NCI-H2081 treated with DMSO at 0.1 percent for 48 hours (cell line): ENCODE measurements at places on chromosomes 5 and 9.

DNA sequence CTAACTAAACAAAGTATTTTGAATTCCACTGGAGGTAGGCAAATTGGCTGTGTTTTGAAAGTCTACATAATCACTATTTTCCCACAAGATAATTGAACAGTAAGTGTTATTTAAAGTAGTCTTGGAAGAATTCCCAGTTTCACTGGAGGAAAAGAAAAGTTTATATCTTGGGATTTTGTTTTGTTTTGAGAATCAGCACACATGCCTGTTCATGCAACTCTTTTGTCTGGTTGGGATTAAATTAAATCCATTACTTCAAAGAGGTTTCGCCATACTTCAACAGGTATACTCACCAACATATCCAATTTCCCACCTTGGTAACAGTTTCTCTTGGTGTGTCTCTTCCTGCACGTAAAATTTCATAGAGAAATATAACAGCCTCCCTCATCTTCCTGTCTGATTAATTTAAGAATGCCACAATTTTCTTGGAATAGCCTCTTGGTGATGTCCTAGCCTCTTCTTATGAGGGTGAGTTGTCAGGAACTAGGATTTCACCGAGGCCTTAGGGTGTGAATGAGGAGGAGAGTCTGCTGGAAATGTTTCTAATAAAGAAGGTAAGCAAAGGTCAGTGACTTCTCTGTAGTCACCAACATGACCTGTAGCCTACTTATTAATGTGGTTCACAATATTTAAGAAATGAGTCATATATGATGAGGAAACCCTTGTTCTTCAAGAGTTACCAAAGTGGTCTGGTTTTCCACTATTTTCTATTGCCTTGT, 48.1 kb downstream of the ITGA2 start:
- DNase-seq: no peak

DNA sequence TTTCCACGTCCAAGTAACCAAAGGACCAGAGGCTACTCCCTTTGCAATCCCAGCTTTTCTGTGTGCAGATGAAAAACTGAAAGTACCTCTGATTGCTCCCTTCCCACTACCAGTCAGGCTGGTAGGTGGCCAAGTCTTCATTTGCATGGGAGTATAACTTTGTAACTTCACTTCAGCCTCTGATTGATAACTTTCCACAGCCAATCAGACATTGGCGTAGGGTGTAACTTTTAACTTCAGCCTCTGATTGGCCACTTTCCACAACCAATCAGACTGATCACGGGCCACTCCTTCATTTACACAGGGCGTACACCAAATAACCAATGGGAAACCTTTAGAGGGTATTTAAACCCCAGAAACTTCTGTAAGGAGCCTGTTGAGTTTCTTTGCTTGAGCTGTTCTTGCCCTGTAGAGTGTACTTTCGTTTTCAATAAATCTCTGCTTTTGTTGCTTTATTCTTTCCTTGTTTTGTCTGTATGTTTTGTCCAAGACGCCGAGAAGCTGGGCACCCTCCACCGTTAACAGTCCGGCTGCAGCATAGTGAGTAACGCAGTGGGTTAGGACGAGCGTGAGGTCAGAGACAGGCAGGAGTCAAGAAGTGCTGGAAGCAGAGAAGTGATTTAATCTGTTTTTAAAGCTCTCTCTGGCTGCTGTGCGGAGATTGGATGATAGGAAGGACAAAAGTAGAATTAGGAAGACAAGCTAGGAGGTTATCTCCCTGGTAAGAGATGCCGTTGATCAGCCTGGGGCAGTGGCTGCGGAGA, 3.5 kb upstream of the EXOSC2 start:
- DNase-seq: no peak

- DNase-seq: no peak
Observed at GRCh38 chr9:71607461-71607881, 160.8 kb downstream of the CEMIP2 start.

DNA sequence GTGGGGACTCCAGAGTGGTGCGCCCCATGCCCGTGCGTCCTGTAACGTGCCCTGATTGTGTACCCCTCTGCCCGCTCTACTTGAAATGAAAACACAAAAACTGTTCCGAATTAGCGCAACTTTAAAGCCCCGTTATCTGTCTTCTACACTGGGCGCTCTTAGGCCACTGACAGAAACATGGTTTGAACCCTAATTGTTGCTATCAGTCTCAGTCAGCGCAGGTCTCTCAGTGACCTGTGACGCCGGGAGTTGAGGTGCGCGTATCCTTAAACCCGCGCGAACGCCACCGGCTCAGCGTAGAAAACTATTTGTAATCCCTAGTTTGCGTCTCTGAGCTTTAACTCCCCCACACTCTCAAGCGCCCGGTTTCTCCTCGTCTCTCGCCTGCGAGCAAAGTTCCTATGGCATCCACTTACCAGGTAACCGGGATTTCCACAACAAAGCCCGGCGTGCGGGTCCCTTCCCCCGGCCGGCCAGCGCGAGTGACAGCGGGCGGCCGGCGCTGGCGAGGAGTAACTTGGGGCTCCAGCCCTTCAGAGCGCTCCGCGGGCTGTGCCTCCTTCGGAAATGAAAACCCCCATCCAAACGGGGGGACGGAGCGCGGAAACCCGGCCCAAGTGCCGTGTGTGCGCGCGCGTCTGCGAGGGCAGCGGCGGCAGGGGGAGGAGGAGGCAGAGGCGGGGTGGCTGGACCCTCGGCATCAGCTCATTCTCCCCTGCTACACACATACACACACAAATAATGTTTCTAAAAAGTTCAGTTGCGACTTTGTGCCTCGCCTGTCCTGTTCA, 668 bp downstream of the GLIS3 start:
- DNase-seq: no peak

- no peak for DNase-seq
Observed at GRCh38 chr5:2095011-2095410, 212.3 kb upstream of the IRX4 start.

DNA sequence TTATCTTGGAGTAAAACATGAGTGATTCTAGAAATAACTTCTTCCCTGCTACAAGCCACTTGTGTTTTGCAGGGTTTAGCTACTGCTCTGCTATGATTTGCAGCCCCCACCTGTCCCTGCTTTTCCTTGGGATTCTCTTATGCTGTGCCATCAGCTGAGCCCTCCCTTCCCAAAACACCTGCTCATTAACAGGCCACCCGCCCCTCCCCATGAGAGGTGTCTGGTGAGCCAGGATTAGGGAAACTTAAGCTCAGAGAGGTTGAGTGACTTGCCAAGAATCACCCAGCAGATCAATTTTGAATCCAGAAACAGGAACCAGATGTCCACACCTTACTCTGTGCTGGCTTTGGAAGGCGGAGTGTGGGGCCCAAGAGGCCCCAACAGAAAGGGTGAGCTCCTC, 111.7 kb upstream of the CXCL14 start:
- no peak for DNase-seq

- DNase-seq: no peak
Observed at GRCh38 chr5:73735032-73735734, 109.2 kb downstream of the ARHGEF28 start.

DNA sequence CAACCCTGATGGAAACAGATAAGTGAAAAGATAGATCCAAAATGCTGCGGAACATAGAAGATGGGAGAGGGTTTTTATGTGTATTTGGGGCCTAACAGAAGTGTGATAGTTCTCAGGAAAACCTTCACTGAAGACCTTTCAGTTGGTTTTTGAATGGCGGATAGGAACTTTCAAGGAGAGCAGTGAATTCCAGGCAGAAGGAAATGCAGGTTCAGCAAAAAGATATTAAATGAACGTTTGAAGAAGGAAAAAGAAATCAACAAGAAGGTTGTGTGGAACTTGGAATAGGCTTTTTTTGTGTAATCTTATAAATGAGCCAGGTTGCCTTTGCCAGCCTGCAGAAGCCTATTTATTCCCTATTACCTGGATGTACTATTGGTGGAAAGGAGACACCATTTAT, 2.1 kb downstream of the PPIP5K2 start:
- no peak for DNase-seq
